Activated CD4-positive, CD25-positive, alpha-beta regulatory T cell (primary cell): ENCODE measurements at places on chromosomes 7 and 10.

GRCh38 chr10:130202984-130203621 lies 66.9 kb downstream of the GLRX3 start:
- no peak for DNase-seq

GRCh38 chr10:9635691-9636090 lies 1382.0 kb upstream of the CELF2 start:
- no peak for DNase-seq

DNA sequence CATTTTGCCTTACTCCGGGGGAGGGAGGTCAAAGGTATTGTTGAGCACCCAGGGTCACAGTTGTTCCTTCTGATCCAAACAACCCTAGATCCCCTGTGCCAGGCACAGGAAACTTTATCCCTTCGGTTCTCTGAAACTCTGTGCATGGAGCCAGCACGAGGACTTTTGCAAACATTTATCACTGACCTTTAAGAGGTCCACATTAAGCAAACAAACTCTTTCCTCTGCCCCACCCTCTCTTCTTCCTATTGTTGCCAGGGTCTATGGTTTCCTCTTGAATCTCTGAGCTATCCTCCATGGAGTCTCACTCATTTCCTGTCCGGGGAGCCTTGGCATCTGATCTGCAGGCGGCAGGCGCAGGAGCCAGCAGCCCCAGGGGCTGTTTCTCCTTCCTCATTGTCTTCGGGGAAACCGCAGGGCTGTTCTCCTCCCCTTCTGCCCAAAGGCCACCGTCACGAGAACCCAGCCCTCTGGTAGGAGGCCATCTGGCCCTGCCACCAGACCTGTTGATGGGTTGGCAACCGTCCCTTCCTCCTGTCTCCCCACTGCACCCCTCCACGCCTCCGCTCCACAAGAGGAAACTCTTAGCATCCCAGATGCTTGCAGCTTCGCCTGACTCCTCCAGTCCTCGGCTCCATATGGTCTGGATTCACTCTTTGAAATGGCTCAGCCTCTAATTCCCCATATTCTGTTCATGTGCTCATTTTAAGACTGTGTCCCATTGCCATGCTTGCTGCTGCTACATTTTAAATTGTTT lies 327.3 kb upstream of the NRP1 start:
- no peak for DNase-seq

DNA sequence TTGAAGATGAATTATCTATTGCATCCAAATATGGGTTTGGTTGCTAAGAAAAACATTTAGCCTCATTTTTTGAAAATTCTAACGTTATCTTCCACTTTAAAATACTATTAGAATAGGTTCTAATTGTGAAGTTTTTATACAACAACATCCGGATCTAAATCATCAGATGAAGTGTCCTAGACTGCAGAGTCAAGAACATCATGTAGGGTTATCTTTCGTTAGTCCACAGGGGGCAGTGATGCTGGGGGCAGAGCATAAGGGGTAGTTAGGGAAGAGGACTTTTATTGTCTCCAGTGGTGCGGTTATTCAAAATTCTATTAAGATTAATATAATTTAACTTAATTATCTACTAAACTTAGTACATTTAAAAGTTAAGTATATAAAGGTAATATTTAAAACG lies 990.6 kb upstream of the PHF14 start:
- DNase-seq = no peak

DNA sequence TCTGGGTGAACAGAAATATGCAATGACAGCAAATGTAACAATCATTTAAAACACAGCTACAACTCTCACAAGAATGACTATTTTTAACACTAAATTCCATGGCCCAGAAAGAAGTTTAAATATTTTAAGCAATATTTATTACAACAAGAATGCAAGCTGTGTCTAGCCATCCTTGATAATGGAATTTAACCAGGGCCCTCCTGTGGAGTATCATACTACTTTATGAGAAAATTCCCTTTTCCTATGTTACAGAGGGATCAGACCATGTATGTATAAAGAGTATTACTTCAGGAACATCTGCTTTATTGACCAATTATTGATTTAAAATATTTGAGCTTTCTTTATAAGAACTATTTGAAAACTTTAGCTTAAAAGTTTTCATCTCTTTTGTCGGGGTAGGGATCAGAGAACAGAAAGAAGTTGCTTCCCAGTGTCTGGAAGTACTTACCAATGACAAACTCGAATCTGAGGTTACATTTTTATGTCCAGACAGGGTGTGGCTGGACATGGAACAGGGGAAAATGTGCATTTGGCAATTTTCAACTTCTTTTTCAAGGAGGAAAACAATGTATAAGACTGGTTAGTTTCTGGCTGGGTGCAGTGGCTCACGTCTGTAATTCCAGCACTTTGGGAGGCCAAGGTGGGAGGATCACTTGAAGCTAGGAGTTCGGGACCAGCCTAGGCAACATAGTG lies 48.3 kb upstream of the NRBF2 start:
- no peak for DNase-seq

DNA sequence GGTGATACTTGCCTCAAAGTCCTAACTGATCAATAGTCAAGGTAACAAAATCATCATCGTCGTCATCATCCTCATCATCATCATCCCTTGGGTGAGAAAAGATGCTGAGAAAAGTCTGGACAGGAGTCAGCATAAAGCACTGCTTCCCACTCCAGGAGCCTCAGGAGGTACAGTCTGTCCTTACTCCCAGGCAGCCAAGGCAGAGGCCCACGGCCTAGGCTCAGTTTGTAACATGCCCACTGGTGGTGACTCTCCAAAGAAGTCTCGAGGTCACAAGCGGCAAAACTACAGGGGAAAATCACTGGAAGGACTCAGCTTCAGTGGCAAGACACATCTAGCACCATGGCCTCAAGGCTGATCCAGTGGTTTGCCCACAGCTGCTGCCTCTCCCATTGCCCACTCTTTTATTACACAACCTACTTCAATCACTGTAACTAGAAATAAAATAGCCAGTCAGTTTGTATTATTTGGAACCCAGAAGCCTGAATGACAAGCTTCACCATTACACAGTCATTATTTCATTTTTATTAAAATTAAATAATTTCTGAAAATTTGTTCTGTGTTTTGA lies 150.4 kb downstream of the SRPK2 start:
- no peak for DNase-seq

GRCh38 chr7:41170466-41170865 lies 532.4 kb downstream of the INHBA start:
- no peak for DNase-seq

- DNase-seq = no peak
Measured at GRCh38 chr10:30806850-30807249, 177.3 kb upstream of the LYZL2 start.

GRCh38 chr7:50795831-50796230 lies 13.1 kb upstream of the GRB10 start:
- no peak for DNase-seq

DNA sequence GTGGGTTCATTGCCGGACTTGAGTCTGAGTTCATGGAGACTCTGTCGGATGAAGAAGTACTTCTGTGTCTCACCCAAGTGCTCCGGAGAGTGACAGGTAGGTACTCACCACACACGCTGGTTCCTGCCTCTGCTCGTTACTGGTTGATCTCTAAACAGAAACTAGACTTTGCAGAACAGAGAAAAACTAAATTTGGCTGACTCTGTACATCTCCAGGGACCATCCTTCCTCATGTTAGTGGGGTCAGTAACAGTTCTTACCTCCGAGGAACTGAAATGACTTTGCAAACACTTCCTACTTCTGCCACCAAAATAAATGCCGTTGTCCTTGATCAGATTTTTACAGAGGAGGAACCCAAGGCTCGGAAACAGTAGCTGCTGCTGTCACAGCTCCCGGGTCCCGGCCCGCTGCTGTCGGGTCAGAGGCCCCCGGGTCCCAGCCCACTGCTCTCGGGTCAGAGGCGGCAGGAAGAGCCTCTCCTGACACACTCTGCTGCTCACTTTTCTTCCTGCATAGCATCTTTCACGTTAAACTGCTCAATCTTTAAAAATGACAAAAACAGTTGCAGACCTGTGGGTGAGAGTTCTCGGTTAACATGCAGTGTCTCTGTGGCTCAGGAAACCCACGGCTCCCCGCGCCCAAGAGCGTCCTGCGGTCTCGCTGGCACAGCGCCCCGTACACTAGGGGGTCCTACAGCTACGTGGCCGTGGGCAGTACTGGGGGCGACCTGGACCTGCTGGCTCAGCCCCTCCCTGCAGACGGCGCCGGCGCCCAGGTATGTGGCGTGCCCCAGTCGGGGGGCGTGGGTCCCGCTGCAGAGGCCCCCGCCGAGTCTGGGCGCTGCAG lies 4.8 kb upstream of the MTG1 start:
- DNase-seq = no peak

DNA sequence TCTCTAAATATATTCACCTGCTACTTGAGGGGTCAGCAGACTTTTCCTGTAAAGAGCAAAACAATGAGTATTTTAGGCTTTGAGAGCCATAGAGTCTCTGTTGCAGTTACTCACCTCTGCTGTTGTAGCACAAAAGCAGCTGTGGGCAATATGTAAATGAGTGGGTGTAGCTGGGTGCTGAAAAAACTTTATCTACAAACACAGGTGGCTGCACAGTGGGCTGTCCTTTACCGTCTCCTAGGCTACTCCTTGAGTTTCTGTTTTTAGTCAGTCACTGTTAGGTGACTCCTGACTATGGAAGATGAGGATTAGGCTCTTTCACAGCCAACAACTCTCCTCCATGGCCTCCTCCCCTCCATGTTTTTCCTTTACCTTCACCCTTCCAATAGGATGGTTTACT lies 286.1 kb upstream of the C7orf33 start:
- DNase-seq = no peak

DNA sequence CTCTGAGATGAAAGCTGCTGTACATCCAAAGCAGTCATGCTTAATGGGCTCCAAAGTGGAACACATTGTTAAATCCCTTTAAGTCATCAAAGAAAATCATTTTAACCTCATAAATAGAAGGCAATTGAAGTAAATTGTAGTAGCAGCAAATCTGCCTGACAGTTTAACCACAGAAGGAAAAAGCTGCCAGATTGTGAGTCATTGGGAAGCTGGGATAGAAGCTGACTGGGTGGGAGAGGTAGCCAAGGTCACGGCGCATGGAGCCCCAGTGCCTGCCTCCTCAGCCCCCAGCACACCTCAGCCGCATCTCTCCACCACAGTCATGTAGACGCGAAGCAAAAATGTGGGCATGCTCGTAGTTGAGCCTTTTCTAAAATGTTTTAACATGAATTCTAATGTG lies 44.0 kb downstream of the TARP start:
- no peak for DNase-seq

DNA sequence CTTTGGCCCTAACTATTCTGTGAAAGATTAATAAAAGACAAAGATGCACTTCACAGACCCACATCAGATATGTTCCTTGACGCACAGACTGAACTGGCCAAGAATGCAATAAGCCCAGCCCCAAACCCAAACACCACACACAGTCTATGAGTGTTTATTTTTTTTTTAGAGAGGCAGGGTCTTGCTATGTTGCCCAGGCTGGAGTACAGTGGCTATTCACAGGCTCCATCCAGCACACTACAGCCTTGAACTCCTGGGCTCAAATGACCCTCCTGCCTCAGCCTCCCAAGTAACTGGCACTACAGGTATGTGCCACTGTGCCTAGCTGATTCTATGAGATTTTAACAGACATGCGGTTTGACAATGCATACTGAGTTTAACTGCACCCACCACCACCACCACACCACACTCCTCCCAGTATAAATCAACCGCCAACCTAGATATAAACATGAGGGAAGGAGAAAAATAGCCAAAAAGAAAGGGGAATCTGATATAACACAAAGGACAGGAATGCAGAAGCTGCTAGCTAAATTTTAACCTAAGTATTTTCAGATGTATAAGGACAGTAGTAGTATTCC lies 35.1 kb upstream of the SLC26A3 start:
- DNase-seq = no peak

DNA sequence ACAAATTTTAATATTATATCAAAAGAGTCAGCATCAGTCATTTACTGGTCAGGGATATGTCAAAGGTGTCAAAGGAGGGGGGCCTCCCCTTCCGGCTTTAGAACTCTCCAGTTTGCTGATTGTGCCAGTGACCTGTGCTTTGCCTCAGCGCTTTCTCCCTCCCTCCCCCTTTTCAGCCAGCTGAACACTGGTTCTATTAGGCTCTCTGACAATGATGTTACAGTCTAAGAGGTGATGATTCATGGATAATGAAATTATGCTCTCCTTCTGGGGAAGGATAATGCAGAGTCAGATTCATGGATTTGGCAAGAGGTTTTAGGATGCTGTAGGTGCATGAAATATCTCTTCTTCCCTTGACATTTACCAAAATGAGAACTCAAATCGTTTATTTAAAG lies 6.1 kb downstream of the LRRTM3 start:
- no peak for DNase-seq

DNA sequence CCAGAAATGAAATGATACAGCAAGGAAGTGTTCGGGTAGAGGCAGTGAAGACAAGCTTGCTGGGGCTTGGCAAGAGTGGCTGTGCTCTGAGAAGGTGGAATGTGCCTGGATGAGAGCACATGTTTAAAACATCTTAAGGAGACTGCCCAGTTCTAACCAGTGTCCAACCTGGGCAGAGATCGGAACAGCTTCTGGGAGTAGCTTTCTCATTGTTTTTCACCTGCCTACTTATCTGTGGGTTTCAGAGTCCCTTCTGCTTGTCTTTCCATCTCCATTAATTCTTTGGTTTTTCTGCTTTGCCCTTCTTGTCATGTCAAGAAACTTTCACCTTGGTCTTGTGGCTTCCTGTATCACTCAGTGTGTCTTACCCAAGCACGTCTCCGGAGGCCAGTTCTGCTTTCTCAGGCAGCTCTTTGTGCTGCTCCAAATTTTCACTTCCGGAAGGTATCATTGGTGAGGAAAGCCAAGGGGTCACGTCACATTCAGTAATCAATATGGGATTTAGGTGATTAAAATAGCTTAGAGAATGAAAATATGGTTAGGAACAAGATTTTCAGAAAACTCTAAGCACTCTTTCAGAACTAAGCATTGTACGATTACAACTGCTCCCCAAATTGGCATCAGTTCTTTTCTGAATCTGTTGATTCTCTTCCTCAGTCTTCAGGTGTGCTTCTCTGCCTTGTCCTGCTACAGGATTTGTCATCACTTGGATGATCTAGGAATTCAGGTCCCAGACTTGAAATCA lies 5.5 kb upstream of the LAMB4 start:
- no peak for DNase-seq

DNA sequence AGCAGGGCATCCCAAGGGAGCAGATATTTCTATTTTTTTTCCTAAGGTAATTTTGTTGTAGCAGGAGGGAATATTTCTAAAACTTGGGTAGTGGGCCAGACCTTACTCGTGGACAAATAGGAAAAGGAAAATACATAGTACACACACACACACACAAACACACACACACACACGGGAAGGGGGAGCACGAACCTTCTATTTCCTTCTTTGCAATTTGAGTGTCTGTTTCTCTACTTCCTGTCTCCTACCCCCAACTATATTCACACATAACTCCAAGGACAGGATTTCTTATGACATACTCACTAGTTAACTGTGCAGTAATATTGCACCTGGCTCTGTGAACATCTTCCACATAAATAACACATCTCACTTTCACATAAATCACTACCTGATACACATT lies 4.4 kb downstream of the LDB1 start:
- DNase-seq = no peak

DNA sequence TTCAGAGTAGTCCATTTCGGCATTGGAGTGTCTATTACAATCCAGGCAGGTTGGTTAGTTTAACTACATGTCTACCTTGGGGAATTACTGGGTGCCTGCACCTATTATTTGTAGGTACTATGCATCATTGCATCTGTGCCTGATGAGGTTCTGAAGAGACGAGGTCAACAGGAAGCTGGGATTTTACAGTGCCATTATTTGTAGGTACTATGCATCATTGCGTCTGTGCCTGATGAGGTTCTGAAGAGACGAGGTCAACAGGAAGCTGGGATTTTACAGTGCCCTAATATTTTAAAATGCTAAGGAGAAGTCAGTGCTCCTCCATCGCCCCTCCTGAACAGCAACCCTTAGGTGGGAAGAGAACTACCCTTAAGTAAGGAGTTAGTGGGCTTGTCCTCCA lies 41.7 kb downstream of the NPY start:
- DNase-seq = no peak
